GM12878 (cell line): ENCODE measurements at places on chromosomes 4 and X.

GRCh38 chr4:38663090-38663800 is 754 bp upstream of the KLF3 start:
- H3K27me3 ChIP-seq, result peaks cover 4% of the 10 kb centered on the region; the same call in 1 of the 2 replicates
- no peaks in the 10 kb centered on the region for H3K36me3 ChIP-seq

GRCh38 chr4:12122316-12122715 is 693.6 kb upstream of the HS3ST1 start:
- no peak overlapping the region for H3K27ac ChIP-seq
- H3K4me1 ChIP-seq, result no peaks in the 10 kb centered on the region
- no peak for DNase-seq
- no peaks in the 10 kb centered on the region for H3K27me3 ChIP-seq
- H3K36me3 ChIP-seq, result no peaks in the 10 kb centered on the region
- H3K4me3 ChIP-seq, result no peak overlapping the region

- no peak overlapping the region for H3K27ac ChIP-seq
- no peak overlapping the region for H3K4me3 ChIP-seq
- H3K36me3 ChIP-seq, result no peaks in the 10 kb centered on the region
- no peaks in the 10 kb centered on the region for H3K27me3 ChIP-seq
- DNase-seq, result no peak
Measured at GRCh38 chr4:129144755-129145206, 48.8 kb downstream of the C4orf33 start.

DNA sequence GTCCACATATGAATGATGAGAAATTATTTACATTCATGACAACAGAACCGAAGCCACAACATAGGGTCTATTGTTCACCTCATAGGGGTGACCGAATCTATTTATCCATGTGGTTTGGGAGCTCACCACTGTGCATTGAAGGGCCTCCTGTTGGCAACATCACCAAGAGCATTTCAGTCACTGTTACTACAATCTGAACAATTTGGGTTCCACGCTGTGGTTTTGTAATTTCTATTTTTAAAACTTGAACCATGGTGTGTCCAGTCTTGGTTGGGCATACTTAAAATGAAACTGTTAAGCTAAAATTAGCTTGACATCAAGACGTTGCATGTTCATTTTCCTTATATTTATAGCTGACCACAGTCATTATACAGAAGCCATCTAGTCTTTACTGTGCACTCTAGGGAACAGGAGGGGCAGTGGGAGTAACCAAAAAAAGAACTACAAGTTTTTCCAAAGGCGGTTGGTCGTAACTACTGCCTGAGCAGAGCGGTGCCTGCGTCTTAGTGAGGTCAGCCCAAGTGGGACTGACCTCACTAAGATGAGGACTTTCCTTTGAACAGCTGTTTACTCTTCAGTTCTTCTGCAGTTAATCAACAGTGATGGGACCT is 192.1 kb downstream of the SPRY1 start:
- peaks cover 9% of the 10 kb centered on the region for H3K4me1 ChIP-seq
- H3K27me3 ChIP-seq, result no peaks in the 10 kb centered on the region
- H3K36me3 ChIP-seq, result no peaks in the 10 kb centered on the region
- DNase-seq, result peak; percentile 84
- H3K4me3 ChIP-seq, result peak overlapping the region; percentile 4; the same call in 1 of the 2 replicates

DNA sequence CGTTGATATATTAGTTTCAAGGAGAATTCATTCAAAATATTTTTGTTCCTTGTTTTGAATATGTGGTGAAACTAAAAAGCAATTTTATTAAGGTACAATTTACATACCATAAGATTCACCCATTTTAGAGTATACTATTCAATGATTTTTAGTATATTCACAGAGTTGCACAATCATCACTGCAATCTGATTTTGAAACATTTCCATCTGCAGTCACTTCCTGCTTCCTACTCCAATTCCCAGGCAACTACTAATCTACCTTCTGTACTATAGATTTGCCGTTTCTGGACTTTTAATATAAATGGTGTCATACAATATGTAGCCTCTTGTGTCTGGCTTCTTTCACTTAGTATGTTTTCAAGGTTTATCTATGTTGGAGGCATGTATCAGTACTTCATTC is 71.3 kb downstream of the SLC9A7 start:
- H3K27me3 ChIP-seq, result no peaks in the 10 kb centered on the region
- H3K4me1 ChIP-seq, result peaks cover 26% of the 10 kb centered on the region
- no peak for DNase-seq
- H3K36me3 ChIP-seq, result peaks cover 1% of the 10 kb centered on the region

DNA sequence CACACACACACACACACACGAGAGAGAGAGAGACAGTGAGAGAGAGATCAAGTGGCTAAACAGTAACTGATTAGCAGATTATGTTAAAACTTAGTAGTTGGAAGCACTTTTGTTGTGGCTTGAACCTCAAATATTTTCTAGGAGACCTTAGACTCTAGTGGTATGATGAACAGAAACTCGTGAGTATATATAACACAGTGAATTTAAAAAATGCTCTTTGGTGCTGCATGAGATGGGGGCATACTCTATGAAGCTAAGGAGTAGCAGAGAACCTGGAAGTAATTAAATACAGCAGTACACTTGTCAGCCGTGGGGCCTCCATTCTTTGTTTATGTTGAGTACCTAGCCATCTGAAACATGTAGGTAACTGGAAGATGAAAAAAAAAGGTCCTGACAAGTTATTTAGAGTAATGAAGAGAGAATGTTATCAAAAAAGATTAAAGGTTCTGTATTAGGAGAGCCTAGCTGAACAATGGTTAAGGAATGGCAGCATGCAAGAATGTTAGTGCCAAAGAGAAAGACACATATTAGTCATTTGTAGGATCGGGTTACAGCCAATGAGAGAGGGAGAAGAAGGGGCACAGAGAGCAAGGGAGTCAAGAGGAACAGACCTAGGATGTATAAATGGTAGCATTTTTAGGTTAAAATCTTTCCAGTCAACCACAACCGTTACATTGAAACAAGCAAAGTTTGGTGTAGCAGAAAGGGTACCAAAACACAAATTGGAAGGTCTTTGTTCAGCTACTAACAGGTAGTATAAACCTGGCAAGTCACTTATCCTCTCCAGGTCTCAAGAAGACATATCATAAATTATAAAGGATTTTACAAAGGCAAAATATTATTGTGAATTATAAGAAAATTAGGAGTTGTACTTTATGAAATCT is 316.7 kb upstream of the DIPK2B start:
- no peaks in the 10 kb centered on the region for H3K36me3 ChIP-seq
- no peak overlapping the region for H3K27ac ChIP-seq
- H3K27me3 ChIP-seq, result no peaks in the 10 kb centered on the region
- no peak overlapping the region for H3K4me3 ChIP-seq
- DNase-seq, result no peak

GRCh38 chr4:6963139-6963611 is 53.5 kb downstream of the TBC1D14 start:
- DNase-seq, result no peak
- H3K27me3 ChIP-seq, result no peaks in the 10 kb centered on the region
- peaks cover 28% of the 10 kb centered on the region for H3K4me1 ChIP-seq
- peak overlapping the region; percentile 71; the same call in 1 of the 2 replicates for H3K4me3 ChIP-seq
- H3K27ac ChIP-seq, result peak overlapping the region; percentile 95
- H3K36me3 ChIP-seq, result peaks cover 3% of the 10 kb centered on the region

- no peaks in the 10 kb centered on the region for H3K4me1 ChIP-seq
- no peak overlapping the region for H3K27ac ChIP-seq
- H3K4me3 ChIP-seq, result no peak overlapping the region
- H3K36me3 ChIP-seq, result no peaks in the 10 kb centered on the region
Measured at GRCh38 chr4:138399081-138399480, 156.9 kb upstream of the SLC7A11 start.

- H3K27me3 ChIP-seq, result no peaks in the 10 kb centered on the region
- no peaks in the 10 kb centered on the region for H3K36me3 ChIP-seq
- no peak for DNase-seq
- no peak overlapping the region for H3K27ac ChIP-seq
- H3K4me1 ChIP-seq, result no peaks in the 10 kb centered on the region
Measured at GRCh38 chr4:61924131-61924530, 724.0 kb downstream of the ADGRL3 start.

DNA sequence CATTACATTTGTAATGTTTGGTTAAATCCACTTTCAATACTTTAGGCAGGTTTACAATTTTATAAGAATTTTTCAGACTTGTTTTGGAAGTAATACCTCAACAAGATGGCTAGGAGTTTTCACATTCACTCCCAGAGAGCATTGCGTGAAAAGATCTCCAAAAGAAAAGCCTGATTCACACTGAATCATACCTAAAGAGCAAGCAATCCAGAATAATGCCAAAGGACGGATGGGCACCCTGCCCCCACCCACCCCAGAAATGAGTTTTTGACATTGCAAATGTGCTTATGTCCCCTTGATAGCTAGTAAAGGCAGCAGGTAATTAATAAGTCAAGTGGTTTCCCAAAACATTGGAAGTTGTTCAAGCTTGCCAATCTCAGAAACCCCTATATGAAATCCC is 557.7 kb upstream of the TENM3 start:
- H3K27me3 ChIP-seq, result no peaks in the 10 kb centered on the region
- H3K27ac ChIP-seq, result no peak overlapping the region
- no peak for DNase-seq
- H3K4me3 ChIP-seq, result no peak overlapping the region
- H3K36me3 ChIP-seq, result no peaks in the 10 kb centered on the region

DNA sequence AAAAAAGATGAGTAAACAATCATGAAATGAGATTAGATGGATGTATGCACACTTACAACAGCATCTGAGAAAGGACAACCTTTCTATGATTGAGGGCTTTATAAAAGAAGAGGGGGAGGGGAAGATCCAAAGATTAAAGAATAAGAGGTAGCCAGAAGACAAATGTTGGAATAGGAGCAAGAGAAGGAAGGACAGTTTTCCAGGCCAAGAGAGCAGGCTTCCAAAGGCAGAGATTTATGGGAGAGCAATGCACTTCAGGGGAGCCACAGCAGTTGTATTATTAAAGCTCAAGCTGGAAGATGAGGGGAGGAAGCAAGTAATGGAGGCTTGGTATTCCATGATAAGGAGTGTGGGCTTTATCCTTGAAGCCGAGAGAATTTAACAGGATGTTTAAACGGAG is 110.3 kb upstream of the PTPN13 start:
- H3K27me3 ChIP-seq, result no peaks in the 10 kb centered on the region
- no peaks in the 10 kb centered on the region for H3K36me3 ChIP-seq
- H3K27ac ChIP-seq, result no peak overlapping the region
- no peaks in the 10 kb centered on the region for H3K4me1 ChIP-seq
- DNase-seq, result no peak
- H3K4me3 ChIP-seq, result no peak overlapping the region

GRCh38 chr4:26290321-26290720 is 30.5 kb upstream of the RBPJ start:
- no peak for DNase-seq
- H3K27ac ChIP-seq, result no peak overlapping the region
- H3K4me3 ChIP-seq, result no peak overlapping the region
- no peaks in the 10 kb centered on the region for H3K36me3 ChIP-seq
- H3K4me1 ChIP-seq, result peaks cover 15% of the 10 kb centered on the region

- H3K36me3 ChIP-seq, result peaks cover 31% of the 10 kb centered on the region
- DNase-seq, result peak; percentile 25
- H3K4me3 ChIP-seq, result no peak overlapping the region
- H3K27ac ChIP-seq, result 0 out of 2 replicates have a peak overlapping the region, but pooled peaks have one; percentile 4
Measured at GRCh38 chr4:184641022-184641421, 8.2 kb downstream of the CASP3 start.

GRCh38 chrX:38452603-38453002 is 100.2 kb downstream of the OTC start:
- H3K4me3 ChIP-seq, result no peak overlapping the region
- no peak overlapping the region for H3K27ac ChIP-seq
- DNase-seq, result no peak
- no peaks in the 10 kb centered on the region for H3K36me3 ChIP-seq
- H3K4me1 ChIP-seq, result no peaks in the 10 kb centered on the region

DNA sequence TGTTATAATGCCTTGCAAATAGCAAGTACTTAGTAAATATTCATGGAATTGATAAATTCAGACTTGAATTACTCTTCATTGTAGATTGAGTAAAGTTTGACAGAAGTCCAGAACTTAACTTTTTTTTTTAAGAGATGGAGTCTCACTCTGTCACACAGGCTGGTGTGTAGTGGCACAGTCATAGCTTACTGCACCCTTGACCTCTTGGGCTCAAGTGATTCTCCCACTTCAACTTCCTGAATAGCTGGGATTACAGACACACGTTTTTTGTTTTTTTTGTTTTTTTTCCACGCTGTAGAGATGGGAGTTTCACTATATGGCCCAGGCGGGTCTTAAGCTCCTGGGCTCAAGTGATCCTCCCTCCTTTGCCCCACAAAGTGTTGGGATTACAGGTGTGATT is 32.1 kb downstream of the UBE2K start:
- no peak overlapping the region for H3K4me3 ChIP-seq
- H3K27me3 ChIP-seq, result no peaks in the 10 kb centered on the region
- DNase-seq, result no peak
- no peak overlapping the region for H3K27ac ChIP-seq
- no peaks in the 10 kb centered on the region; the same call in none of the 2 replicates for H3K36me3 ChIP-seq
- H3K4me1 ChIP-seq, result peaks cover 6% of the 10 kb centered on the region

GRCh38 chrX:1387141-1387776 is 4.7 kb downstream of the SLC25A6 start:
- no peak overlapping the region for H3K4me3 ChIP-seq
- no peaks in the 10 kb centered on the region for H3K27me3 ChIP-seq
- no peak overlapping the region for H3K27ac ChIP-seq
- peaks cover 8% of the 10 kb centered on the region; the same call in 1 of the 2 replicates for H3K4me1 ChIP-seq

GRCh38 chrX:118049713-118050112 is 66.9 kb downstream of the KLHL13 start:
- DNase-seq, result no peak
- H3K4me3 ChIP-seq, result no peak overlapping the region
- no peaks in the 10 kb centered on the region for H3K27me3 ChIP-seq

DNA sequence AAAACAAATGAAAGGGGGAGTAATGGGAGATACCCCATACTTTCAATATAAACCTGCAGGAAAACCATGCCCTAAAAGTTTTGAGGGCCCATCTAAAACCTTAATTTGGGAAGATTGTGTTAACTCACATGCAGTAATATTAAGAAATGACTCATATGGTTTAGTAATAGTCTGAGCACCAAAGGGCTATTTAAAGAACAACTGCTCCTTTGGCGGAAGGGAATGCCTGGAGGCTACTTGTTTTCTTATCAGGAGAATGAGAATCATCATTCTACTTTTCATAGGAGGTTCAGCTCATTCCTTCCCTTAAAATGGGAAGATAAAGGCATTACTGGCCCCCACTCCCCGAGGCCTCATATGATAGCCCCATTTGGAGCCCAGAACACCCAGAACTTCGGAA is 47.6 kb downstream of the SPIN3 start:
- no peak for DNase-seq
- H3K27me3 ChIP-seq, result no peaks in the 10 kb centered on the region
- H3K36me3 ChIP-seq, result no peaks in the 10 kb centered on the region
- no peak overlapping the region for H3K27ac ChIP-seq
